ENCODE measurements at places on chromosomes 13 and 19.

DNA sequence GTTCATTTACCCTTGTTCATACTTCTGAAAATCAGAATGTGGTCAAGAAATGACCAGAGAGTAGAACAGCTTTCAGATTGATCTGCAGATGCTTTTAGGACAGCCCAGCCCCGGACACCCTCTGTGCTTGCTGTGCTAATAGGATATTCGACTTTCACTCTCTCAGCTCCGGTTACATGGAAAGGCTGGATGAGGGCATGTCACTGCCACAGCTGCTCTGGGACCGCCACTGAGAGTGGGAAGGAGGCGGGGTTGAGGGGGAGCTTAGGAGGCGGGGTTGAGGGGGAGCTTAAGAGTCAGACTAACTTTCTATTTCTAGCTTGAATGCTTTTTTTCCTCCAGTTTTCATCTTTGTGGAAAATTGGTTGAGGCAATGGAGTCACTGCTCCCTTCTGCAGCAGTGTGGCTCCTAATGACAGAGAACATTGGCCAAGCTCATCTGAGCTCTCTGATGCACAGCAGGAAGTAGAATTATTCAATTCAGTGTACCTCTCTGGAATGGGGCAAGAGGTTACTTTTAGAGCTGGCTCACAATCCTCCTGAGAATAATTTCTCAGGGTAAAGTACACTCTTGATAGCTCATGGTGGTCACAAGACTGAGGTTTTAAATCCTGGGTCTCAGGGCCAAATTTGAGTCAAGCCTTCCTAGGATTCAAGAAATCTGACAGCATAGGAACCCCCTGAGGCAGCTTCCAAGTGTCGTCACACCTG, 74.6 kb upstream of the NPAS1 start:
- no peak for DNase-seq

GRCh38 chr13:109517517-109517916, 268.9 kb downstream of the IRS2 start:
- no peak for DNase-seq

- DNase-seq, result no peak
Measured at GRCh38 chr13:110329798-110330461, 22.8 kb downstream of the COL4A2 start.

DNA sequence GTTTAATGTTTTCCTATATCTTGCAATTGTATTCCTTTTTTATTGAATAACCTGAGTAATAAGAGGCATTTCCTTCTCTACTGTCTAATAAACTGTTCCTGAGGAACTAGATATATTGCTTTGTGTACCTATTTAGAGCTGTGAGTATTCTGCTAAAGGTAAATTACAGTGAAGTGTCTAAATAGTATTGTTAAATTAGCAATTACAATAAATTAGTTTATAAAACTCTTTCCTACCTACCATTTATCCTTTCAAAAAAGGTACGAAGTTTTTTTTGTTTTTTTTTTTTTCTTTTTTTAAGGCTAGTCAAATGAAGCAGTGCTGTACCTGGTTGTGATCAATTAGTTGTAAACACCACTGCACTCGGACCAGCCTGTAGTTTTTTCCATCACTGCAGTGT, 34.8 kb downstream of the TM9SF2 start:
- DNase-seq, result no peak
